Esophagus muscularis mucosa (tissue), 4 donors: ENCODE measurements at places on chromosomes 6 and 20. TPM values are rescaled to one million over a fixed set of nuclear protein-coding genes. Genes with fewer than 3 reads are reported as not detected.
A peak's percentile ranks its signal among the peaks of the same experiment; 100 is the strongest.

The CEP57L1 gene
- total RNA-seq = 15.0 TPM

DNA sequence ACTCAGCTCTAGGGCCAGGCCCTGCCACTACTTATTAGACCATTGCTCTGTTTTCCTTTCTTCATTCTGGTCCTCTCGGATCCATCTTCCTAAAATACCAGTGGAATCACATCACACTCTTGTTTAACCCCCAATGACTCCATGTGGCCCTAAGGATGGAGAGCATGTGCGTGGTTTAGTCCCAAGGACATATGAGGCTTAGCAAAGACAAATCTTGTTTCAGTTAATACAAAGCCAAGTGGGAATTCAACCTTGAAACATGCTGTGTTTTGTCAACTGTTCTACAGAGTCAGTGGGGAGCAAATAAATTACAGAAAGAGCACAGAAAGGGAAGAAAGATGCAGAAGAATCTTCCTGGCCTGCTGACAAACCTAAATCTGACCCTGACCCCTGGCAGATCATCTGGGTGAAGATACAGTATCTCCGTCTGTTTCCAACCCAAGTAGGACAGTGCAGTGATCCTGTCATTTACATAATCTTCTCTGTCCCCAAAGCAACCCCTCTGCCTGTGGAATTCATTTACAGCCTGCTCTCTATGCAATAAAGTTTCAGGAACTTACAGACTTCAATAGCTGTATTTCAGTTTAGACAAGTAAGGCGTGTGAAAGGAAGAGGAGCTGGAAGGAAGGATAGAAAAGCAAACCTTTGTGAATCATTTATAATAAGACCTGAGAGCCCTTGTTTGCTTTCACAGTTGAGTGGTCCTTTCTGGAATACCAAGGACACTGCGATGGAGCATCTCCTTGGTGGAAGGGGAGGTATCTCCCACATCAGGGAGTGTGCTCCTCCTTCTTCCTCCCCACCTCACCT is 144.0 kb downstream of the THBS2 start:
- peak; percentile 85 for DNase-seq

DNA sequence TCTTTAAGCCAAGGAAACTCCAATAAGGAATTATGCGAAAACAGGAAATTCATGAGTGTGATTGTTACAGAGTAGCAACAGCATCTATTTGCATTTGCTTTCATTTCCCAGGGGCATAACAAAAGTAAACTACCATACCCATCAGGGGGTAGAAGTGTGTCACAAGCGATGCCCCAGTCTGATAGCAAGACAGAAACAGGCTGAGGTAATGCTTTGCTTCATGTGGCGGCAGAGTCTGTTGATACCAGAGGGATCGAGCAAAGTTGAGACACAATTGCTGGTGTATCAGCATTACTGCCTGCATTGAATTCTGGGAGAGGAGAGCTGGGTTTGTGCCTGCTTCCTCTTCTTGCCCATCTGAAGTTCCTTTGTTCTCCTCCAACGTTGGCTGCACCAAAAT is 51.2 kb upstream of the LYRM2 start:
- DNase-seq = no peak

GRCh38 chr6:5084781-5085647 is at the start of gene PPP1R3G:
TSS of gene PPP1R3G (plus strand) at chr6:5085341. CDS start at chr6:5085486, 145 bp downstream.
- no peak for DNase-seq
